ENCODE measurements at places on chromosomes 5 and 9.

- DNase-seq: no peak
Observed at GRCh38 chr9:98846081-98846480, 38.6 kb downstream of the GALNT12 start.

- DNase-seq: no peak
Observed at GRCh38 chr9:70534061-70534460, 119.6 kb upstream of the KLF9 start.

- no peak for DNase-seq
Observed at GRCh38 chr5:79922626-79923025, 68.4 kb downstream of the MTX3 start.

DNA sequence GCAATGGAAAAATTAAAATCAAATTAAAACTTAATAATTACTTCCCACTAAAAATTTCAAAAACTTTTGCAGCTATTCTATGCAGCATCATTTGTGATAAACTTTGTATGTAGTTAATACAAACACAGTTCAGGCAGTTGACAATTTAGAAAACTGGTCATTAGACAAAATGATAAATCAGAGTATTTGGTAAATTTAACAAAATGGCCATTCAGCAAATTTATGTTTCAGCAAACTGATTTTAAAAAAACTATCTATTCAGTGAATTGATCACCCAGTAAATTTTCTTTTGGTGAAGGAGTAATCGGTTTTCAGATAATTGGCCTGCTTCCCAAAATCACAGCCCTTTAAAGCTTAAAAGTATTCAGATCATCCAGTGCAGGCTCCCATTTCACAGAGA is 116.3 kb downstream of the RFX3 start:
- no peak for DNase-seq

GRCh38 chr9:136439481-136440408 is at the start of gene INPP5E:
TSS of gene INPP5E (minus strand) at chr9:136439845. CDS start at chr9:136439419, 426 bp downstream.
- peak; percentile 59 for DNase-seq

GRCh38 chr9:120326049-120326693 is 253.8 kb downstream of the CDK5RAP2 start:
- no peak for DNase-seq

DNA sequence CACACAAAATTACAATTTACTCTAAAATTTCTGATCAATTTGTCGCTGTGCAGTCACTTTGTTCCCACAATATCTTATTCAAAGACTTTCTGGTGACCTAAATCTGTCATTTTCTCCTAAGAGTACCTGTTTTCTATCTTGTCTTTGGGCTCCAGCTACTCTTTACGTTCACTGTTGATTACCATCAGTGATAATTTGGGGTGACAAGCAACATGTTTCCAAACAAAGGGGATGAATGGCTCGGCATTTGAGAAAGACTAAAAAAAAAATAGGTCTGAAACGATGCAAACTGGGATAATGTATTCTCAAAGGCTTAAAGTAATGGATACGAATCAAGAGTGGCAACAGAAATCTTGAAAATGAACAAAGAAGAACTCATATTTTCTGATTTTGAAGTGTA is 205.2 kb upstream of the DAB2 start:
- DNase-seq: no peak

- no peak for DNase-seq
Observed at GRCh38 chr5:114467729-114468128, 105.9 kb downstream of the KCNN2 start.

DNA sequence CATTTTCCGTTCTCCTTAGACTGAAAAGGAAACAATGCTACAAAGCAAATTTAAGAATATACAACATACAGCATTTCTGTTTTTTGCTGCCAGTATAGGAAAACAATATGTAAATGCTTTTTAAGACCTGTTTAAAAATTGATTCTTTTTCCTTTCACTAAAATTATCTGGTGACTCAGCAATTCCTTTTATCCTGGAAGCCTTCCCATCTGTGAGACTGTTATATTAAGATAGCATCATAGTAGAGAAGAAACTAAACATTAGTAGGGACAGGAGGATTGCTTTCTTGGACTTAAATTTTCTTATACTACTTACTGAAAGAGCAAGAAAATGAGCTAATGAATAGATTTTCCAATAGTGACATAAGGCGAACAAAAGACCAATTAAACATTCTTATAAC is 30.0 kb upstream of the GPR21 start:
- DNase-seq: no peak

- DNase-seq: no peak
Observed at GRCh38 chr9:117952581-117952980, 248.4 kb downstream of the TLR4 start.

DNA sequence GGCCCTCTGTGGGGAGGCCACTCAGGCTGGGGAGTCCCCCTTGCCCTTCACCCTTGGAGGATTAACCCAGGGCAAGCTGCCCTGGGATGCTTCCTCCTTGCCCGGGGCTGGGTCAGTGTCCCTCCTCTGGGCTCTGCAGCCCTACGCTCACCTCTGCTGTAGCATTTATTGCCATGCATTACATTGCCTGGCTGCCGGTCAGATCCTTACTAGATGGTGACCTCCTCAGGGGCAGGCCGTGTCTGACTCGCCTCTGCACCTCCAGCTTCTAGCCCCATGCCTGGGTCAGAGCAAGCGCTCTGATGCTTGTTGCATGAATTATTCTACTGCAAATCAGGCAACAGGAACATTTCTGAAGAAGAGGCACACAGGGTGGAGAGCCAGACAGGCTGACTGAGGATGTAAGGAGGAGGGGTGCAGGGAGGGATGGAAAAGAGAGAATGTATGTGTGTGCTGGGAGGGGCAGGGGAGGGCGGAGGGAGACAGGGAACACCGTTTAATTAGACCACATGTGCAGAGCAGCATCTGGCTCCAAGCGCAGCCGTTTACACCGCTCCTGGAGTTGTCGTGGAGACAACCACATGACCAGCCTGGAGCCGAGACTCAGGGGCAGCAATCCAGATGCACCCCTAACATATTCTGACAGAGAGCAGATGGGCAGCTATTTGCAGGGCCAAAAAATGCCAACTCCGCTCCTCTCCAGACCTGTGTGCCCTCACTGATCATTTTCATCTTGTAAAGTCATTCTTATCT is 117.0 kb downstream of the CRB2 start:
- DNase-seq: peak; percentile 50
